Kidney (tissue), 22 donors: ENCODE measurements at places on chromosomes 5 and 9. TPM values are rescaled to one million over a fixed set of nuclear protein-coding genes. Genes with fewer than 3 reads are reported as not detected.

- DNase-seq = no peak
Measured at GRCh38 chr5:113266913-113267227, 167.9 kb downstream of the TSSK1B start.

DNA sequence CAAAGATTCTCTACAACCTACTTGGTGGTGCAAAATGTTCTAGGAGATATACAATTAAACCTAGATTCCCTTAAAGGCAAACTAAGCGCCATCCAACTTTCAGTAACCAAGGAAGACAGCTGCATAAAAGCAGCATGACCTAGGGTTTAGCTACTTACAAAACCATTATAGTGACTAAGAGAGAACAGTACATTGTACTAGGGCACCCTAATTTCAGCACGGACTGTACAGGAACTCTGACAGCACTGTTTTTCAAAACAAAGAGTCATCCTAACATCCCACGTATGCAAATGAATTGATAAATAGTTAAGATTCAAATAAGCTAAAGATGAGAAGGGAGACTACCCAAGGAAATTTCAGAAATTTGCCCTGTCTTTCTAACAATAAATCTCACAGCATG, 30.0 kb downstream of the STRBP start:
- DNase-seq = no peak

DNA sequence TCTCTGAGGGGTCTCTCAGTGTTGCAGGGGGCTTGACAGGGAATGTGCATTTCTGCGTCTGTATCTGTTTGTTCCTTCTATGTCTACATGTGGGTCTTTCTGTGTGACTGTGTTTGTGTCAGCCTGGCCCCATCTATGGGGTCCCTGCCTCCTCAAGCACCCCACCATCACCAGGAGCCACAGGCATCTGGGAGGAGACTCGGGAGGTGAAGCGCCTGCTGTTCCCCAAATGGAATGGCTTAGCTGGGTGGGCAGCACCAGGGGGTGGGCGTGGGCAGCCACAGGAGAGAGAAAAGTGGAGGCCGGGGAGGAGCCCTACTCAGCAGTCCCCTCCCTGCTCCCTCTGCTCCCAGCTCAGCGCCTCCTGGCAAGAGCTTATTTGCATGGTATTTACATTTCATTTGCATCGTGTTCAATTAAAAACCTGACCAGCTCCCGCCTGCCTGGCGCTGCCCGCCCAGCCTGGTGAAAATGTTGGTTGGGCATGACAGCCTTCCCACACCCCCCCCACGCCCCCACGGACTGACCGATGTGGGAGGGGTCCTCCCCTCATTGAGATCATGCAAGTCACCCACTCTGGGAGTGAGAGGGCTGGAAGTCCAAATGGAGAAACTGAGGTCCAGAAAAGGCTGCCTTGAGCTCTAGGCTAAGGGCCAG, 50.5 kb downstream of the CXXC5 start:
- DNase-seq = peak; percentile 97

DNA sequence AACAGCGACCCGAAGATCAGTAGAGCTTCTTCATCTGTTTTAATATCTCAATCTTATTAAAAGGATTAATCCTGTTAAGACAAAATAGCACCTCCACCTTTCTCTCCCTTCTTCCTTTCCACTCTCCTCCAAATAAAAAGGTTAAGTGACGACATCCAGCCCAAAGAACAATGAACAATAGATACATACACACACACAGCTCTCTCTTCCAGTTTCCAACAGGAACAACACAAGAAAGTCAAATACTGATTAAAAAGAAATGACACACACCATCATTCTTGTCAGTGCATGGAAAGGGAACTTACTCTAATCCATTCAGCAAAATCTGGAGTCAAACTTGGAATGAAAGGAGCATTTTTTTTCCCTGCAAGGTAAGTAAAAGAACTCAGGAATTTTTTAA, 2.8 kb downstream of the ARL15 start:
- no peak for DNase-seq

Gene CFAP157
- 2.9 TPM for total RNA-seq

Gene GFI1B
- total RNA-seq = 0.28 TPM
